ENCODE measurements at places on chromosomes 3 and 15.
A peak's percentile ranks its signal among the peaks of the same experiment; 100 is the strongest.

DNA sequence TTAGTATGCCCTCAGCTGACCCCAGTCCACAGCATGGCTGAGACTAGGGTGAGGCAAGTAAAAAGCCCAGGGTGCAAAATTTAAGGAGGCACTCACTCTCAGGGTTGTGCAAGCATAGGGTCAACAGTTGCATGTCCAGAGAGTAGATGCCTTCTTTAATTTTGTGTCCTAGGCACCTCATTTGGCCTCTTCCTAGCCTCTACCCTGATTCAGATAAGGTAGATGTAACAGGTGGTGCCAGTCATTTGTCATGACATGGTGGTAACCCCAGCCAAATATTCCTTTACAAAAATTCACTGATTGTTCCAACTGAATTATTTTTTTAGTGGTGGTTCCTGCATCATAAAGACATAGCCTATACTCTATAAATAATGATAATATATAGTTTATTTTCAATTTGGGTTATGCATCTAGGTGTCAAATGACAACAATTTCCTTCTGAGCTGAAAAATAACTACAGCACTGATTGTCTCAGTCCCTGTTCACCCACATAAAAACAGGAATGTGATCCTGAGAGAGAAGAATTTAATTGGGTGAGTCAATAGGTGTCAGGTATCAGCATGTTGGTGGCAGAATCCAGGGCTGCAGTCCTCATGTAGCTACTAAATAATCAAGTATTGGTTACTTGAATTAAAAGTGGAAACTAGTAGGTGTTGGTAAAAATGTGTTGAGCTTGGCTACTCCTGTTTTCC lies 44.2 kb upstream of the TIPARP start:
- H3K27ac ChIP-seq: no peak overlapping the region
- H3K27me3 ChIP-seq: no peaks in the 10 kb centered on the region
- H3K4me3 ChIP-seq: no peak overlapping the region
- no peak for DNase-seq

- H3K27me3 ChIP-seq: no peaks in the 10 kb centered on the region
- no peaks in the 10 kb centered on the region for H3K4me1 ChIP-seq
- no peak for DNase-seq
- no peak overlapping the region for H3K4me3 ChIP-seq
- H3K36me3 ChIP-seq: no peaks in the 10 kb centered on the region
Measured at GRCh38 chr3:43004282-43004681, 25.2 kb downstream of the GASK1A start.

GRCh38 chr15:99631255-99631654 lies 65.5 kb downstream of the MEF2A start:
- peak; percentile 7 for DNase-seq
- no peak overlapping the region for H3K4me3 ChIP-seq
- H3K27ac ChIP-seq: no peak overlapping the region
- no peaks in the 10 kb centered on the region for H3K36me3 ChIP-seq

GRCh38 chr15:87672309-87673288 lies 583.9 kb downstream of the NTRK3 start:
- H3K4me3 ChIP-seq: no peak overlapping the region
- H3K27me3 ChIP-seq: no peaks in the 10 kb centered on the region
- H3K27ac ChIP-seq: no peak overlapping the region
- no peaks in the 10 kb centered on the region for H3K4me1 ChIP-seq
- no peaks in the 10 kb centered on the region for H3K36me3 ChIP-seq

DNA sequence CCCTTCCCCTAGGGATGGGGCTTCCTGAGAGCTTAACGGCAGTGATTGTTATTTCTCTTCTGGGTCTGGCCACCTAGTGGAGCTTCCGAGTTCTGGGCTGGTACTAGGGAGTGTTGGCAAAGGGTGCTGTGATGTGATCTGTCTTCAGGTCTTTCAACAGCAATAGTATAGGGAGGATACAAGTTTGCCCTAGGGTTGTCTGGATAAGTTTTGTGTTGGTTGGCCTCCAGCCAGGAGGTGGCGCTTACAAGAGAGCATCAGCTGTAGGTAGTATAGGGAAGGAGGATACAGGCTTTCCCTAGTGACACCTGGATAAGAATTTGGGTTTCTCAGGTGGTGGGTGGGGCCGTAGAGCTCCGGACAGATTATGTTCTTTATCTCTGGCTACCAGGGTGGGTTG lies 19.2 kb upstream of the CPOX start:
- no peak overlapping the region for H3K27ac ChIP-seq
- no peaks in the 10 kb centered on the region for H3K27me3 ChIP-seq
- peak; percentile 18 for DNase-seq
- H3K4me3 ChIP-seq: no peak overlapping the region

Data from trophoblast cell (in vitro differentiated cells and primary cell).